ENCODE measurements at places on chromosomes 6 and 20.

GRCh38 chr6:141736104-141736503, 396.6 kb upstream of the GJE1 start:
- DNase-seq: no peak

DNA sequence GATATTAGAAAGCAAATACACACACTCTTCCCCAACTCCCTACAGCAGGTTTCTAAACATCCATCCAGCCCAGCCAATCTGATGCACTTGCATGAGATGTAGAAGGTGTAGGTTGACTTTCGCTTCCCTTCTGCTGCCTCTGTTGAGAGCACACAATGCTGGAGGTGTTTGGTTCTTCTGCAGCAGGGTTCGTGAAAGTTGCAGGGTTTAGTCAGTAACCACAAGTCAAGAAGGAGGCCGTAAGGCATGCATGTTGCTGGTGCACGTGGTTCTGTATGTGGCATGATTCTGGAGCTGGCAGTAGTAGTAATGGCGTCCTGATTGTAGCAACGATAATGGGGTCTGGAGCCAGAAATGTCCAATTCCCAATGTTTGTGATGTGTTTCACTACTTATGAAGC, 53.0 kb downstream of the DEK start:
- DNase-seq: no peak

- no peak for DNase-seq
These were observed 11.5 kb upstream of the RPS6KA2 start for GRCh38 chr6:166638573-166638964.

- DNase-seq: no peak
These were observed 213.2 kb upstream of the MANEA start for GRCh38 chr6:95364016-95364604.

DNA sequence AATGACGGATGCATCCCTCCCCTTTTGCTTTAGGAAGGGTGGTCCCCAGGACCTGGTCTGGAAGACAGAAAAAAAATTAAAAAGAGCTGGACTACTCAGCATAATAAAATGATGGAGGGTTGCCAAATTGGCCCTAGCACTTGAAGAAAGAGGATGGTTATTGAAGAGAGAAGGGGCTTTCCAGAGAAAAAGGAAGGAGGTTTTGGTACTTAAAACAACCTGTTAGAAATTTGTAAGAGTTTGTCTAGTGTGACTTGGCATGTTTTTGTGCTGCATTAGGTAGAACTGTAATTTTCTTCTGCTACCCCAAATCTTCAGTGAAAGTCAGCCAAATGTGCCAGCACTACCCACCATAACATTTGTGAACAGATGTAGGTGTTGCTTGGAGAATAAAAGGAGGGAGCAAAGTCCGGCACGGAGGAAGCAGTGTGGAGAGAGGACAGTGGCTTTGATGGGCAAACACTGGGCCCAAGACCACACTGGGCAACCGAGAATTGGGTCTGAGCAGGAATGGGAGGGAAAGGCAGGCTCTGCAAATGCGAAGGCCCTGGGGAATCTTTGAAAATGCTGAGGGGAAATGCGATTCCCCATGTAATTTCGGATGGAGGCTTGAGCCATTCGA, 160.9 kb downstream of the QRSL1 start:
- no peak for DNase-seq
